ENCODE measurements at places on chromosomes 5 and 9.

GRCh38 chr5:10227379-10227778 lies 22.3 kb downstream of the ATPSCKMT start:
- H3K36me3 ChIP-seq, result no peaks in the 10 kb centered on the region
- peak; percentile 73 for DNase-seq
- no peaks in the 10 kb centered on the region for H3K27me3 ChIP-seq
- peaks cover 29% of the 10 kb centered on the region for H3K4me1 ChIP-seq
- peak overlapping the region; percentile 53 for H3K27ac ChIP-seq
- H3K4me3 ChIP-seq, result no peak overlapping the region

- no peaks in the 10 kb centered on the region for H3K36me3 ChIP-seq
- peak; percentile 23 for DNase-seq
- H3K4me1 ChIP-seq, result no peaks in the 10 kb centered on the region
- no peak overlapping the region for H3K4me3 ChIP-seq
Observed at GRCh38 chr5:10064546-10065195, 185.0 kb downstream of the ATPSCKMT start.

DNA sequence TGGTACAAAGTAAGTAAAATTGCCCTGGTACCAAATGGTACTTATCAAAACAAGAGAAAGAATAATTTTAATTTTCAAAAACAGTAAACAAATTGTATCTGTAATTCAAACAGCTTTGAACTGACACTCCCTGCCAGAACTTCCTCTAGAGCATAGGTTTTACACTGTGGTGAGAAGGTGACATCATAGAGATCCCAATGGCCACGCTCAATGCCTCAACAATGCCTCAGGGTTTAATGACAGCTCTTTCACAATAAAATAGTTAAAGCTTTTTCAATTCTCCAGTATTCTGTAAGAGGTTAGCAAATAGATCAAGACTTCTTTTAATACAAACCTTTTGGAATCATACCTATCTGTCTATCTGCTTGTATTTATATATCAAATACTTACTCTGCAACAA lies 437.1 kb downstream of the PRR16 start:
- H3K36me3 ChIP-seq, result no peaks in the 10 kb centered on the region
- H3K4me1 ChIP-seq, result no peaks in the 10 kb centered on the region
- no peaks in the 10 kb centered on the region for H3K27me3 ChIP-seq

- H3K4me1 ChIP-seq, result peaks cover 18% of the 10 kb centered on the region
- H3K36me3 ChIP-seq, result no peaks in the 10 kb centered on the region
- DNase-seq, result no peak
- H3K4me3 ChIP-seq, result no peak overlapping the region
Observed at GRCh38 chr9:113521693-113522255, 58.2 kb downstream of the RGS3 start.

DNA sequence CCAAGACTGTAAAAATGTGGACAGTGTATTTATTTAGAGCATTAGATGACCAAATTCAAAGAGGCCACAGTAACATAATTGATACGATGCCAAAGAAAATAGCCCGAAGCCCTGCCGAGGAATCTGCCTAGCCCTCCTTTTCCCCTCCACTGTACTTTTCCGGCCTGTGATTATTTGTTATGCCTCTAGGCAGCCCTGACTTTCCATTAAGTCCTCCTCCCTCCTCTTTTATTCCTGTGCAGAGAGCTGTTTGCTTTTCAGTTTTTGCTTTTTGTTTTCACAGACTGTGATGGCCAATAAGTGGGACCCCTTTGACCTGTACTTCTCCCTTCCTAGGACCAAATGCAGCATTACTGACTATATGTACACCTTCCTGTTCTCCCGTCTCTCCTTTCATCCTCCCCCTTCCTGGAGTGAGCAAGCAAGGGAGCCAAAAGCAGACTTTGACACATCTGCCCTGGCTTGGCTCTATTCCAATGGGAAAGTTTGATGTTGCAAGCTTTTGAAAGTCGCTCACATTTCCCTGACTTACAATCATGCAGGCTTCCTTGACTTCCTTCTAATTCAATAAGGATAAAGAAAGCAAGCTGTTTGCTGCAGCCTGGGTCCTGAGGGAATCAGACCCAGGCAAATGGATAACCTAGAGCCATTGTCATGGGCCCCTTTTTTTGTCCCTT lies 76.1 kb downstream of the NREP start:
- no peaks in the 10 kb centered on the region for H3K27me3 ChIP-seq
- peak; percentile 93 for DNase-seq
- no peaks in the 10 kb centered on the region for H3K36me3 ChIP-seq
- H3K27ac ChIP-seq, result peak overlapping the region; percentile 84
- peaks cover 45% of the 10 kb centered on the region for H3K4me1 ChIP-seq

DNA sequence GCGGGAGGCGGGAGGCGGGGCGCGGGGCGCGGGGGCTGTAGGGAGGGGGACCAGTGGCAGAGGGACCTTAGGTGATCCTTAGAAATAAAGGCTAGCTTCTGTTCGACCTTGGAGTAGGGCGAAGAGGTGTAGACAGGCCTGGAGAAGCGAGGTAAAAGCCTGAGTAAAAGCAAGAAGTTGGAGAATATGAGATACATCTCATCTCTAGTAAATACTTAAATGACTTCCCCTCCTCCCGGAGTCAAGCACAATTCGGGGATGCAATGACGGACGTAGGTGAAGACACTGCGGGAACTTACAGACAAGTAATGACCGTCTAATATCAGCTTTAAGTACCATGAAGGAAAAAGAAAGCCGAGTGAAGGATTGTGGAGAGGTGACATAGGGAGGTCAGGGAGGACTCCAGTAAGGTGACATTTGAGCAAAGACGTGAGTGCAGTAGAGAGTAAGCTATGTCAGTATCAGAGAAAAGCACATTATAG lies 466 bp downstream of the SMC2 start:
- H3K36me3 ChIP-seq, result no peaks in the 10 kb centered on the region
- H3K27me3 ChIP-seq, result no peaks in the 10 kb centered on the region
- H3K27ac ChIP-seq, result peak overlapping the region; percentile 93
- H3K4me3 ChIP-seq, result peak overlapping the region; percentile 93
- peaks cover 20% of the 10 kb centered on the region for H3K4me1 ChIP-seq

GRCh38 chr5:55154873-55155272 lies 5.1 kb upstream of the GPX8 start:
- no peak overlapping the region for H3K4me3 ChIP-seq
- H3K27ac ChIP-seq, result no peak overlapping the region
- peak; percentile 73 for DNase-seq

DNA sequence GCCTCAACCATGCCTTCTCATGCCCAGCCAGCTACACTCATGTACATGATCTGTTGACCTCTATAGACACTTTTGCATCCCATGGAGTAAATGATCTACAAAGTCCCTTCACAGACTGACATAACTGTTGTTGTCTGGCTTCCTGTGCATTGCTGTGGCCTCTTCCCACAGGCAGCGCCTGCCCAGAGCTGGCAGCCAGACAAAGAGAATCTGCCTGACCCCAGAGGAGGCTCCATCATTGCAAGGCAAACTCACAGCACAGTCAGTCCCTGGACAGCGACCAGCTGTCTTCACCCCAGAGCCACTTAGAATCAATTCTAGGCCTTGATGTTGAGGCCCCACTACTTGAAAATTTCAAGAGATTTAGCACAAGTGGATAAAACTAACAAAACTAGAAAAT lies 65.5 kb downstream of the INSYN2B start:
- H3K27me3 ChIP-seq, result no peaks in the 10 kb centered on the region
- peak; percentile 84 for DNase-seq
- peaks cover 11% of the 10 kb centered on the region for H3K4me1 ChIP-seq
- H3K4me3 ChIP-seq, result no peak overlapping the region

GRCh38 chr5:143554918-143555477 lies 151.5 kb upstream of the NR3C1 start:
- no peak overlapping the region for H3K4me3 ChIP-seq
- H3K36me3 ChIP-seq, result no peaks in the 10 kb centered on the region
- H3K27me3 ChIP-seq, result no peaks in the 10 kb centered on the region
- DNase-seq, result peak; percentile 60

- no peak overlapping the region for H3K27ac ChIP-seq
- peak; percentile 70 for DNase-seq
- no peak overlapping the region for H3K4me3 ChIP-seq
- no peaks in the 10 kb centered on the region for H3K36me3 ChIP-seq
Observed at GRCh38 chr5:38780945-38781344, 64.9 kb upstream of the OSMR start.

DNA sequence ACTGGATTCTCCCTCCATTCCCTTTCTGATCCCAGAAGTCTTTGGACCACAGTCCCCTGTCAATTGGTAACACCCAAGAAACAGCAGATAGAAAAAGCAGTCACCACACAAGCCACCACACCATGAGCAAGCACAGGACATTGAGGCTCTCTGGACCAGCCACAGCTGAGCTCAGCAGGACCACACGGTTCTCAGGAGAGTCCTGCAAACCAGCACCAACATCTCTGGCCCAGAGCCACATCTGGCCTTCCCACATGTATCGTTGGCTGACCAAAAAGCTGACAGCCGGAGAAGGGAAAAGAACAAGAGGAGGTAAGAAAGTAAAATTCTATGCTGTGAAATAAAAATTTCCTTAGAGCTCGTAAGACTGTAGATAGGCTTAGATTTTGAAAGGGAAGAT lies 56.7 kb downstream of the KLHL3 start:
- H3K4me3 ChIP-seq, result no peak overlapping the region
- no peak for DNase-seq
- H3K27ac ChIP-seq, result no peak overlapping the region

DNA sequence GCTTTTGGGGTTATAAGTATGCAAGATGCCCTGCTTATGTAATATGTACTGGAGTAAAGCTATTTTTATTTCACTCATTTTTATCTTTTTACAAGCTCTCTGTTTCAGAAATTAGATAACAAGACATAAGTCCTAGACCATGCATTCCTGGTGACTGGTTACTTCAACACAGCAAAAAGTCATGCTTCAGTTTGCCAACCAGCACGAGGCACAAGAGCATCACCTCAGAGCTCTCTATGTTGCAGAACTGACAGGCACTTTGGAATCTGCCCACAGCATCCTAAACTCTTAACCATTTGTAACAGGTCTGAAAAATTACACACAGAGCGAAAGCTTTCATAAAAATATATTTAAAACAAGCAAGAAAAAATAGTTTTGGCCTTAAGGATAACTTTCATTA lies 112.8 kb downstream of the MARCHF11 start:
- no peak for DNase-seq
- no peak overlapping the region for H3K4me3 ChIP-seq
- no peaks in the 10 kb centered on the region for H3K4me1 ChIP-seq
- no peak overlapping the region for H3K27ac ChIP-seq
